ENCODE measurements at places on chromosomes 3 and 15.

DNA sequence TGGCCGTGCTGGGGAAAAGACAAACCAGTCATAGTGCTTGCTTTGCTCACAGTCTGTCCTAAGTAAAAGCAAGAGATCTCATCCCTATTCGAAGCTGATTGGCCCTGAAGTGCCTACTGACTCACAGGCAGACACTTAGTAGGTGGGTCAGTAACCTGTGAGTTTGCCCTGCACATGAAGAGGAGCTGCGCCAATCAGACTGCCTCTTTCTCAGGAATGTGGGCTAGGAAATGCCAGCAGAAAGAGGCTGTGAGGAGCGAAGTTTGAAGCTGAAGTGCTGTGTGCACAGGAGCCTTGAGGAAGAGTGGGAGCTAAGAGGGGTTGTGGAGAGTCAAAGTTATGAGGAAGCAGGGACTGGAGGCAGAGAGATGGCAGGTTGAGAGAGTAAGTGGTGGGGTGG, 126.8 kb downstream of the IL20RB start:
- no peak for DNase-seq

- peak; percentile 51 for DNase-seq
Observed at GRCh38 chr3:150761831-150762661, 923 bp downstream of the SIAH2 start.

GRCh38 chr3:135213822-135214221, 418.8 kb downstream of the EPHB1 start:
- DNase-seq, result peak; percentile 46

- DNase-seq, result no peak
Observed at GRCh38 chr3:64454179-64454578, 228.9 kb upstream of the PRICKLE2 start.

DNA sequence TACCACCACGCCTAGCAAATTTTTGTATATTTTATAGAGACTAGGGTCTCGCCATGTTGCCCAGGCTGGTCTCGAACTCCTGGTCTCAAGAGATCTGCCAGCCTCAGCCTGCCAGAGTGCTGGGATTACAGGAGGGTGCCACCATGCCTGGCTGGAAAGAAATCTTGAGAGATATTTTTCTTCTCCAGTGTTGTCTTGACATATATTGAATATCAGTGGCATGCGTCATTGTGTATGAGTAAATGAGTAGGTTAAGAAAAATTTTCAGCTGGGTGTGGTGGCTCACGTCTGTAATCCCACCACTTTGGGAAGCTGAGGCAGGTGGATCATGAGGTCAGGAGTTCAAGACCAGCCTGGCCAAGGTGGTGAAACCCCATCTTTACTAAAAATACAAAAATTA, 3.5 kb upstream of the PIF1 start:
- no peak for DNase-seq

DNA sequence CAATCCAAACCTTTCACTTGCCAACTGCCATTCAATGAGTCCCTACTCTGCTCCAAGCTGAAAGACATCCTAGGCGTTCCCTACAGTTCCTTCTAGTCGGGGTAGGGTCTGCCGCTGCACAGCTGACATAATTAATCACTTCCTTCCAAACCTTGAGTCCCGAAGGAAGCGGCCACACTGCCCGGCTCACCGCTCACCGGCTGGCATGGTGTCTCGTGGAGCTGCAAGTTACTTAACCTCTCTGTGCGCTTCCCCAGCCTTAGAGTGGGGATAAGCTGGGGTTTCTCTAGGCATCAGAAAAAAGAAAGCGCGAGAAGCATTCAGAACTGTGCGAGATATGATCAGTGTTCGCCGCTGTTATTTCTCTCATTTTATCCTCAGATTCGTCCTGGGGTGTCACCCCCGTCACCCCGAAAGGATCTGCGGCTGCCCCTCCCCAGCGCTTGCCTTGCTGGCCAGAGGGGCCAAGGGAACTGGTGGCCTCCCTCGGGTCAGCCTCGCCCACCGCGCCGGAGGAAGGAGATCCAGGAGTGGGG, 748 bp downstream of the MRPS25 start:
- peak; percentile 57 for DNase-seq

- DNase-seq, result no peak
Observed at GRCh38 chr3:133077688-133078087, 39.5 kb downstream of the TMEM108 start.

- no peak for DNase-seq
Observed at GRCh38 chr15:72724028-72724427, 38.0 kb downstream of the BBS4 start.

GRCh38 chr3:77102951-77103769, 63.3 kb downstream of the ROBO2 start:
- DNase-seq, result no peak

GRCh38 chr15:44435893-44436667, 8.7 kb downstream of the CTDSPL2 start:
- no peak for DNase-seq
